ENCODE measurements at places on chromosomes 12 and 14.

GRCh38 chr14:40417777-40418401 is 985.7 kb upstream of the FBXO33 start:
- no peak for DNase-seq

DNA sequence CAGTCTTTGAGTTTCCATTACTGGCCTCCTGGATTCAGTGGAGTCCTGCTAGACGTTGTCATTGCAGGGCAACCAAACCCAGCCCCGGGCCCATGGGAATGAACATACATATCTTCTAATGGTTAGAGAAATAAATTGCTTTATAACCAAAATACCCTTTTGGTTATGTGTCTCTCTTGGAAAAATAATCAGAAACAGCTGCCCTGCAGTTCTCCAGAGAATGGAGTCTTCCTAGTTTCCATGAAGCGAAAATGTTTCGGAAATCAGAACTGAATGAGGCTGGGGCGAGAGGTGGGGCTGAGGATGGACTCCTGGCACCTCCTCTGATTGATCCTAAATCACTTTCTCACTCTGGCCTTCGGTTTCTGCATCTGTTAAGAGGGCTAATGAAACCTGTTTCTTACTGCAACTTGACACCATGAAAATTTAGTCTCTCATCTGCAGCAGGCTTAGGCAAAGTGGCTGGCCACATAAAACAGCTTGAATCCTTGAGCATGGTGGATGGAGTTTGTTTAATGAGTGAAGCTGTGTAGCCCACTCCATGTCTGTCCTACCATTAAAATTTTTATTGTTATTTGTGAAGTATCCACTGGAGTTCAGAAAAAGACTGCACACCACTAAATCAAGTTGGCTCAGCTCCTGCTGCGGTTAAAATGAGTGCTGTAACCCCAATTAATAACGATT is 198.9 kb downstream of the CACNA1C start:
- no peak for DNase-seq

- DNase-seq = no peak
Observed at GRCh38 chr14:104800015-104800770, 708 bp upstream of the ZBTB42 start.

DNA sequence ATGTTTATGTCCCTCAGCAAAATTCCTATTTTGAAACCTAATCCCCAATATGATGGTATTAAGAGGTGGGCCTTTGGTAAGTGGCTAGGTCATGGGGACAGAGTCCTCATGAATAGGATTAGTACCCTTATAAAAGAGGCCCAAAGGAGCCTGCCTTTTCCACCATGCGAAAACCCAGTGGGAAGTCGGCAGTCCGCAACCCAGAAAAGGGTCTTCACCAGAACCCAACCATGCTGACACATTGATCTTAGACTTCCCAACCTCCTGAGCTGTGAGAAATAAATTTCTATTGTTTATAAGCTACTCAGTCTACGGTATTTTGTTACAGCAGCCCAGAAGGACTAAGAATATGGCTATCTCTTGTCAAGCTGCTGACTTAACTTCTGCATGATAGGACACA is 66.5 kb downstream of the COCH start:
- DNase-seq = no peak

- no peak for DNase-seq
Observed at GRCh38 chr14:53035336-53036210, 84.7 kb upstream of the FERMT2 start.

DNA sequence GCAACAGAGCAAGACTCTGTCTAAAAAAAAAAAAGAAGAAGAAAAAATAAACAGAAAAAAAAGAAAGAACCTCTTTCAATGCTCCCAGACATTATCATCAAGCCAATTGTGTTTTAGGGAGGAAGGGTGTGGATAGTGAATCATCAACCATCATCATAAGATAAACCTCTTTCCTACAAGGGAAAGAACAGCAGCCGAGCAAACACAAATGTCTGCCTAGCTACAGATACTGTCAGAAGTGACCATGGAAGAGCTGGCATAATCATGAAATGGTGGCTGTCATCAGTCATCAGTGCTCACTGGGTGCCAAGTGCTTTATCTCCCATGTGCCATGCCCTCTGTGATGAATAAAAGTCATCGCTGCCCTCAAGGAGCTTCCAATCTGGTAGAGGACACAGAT is 46.6 kb downstream of the SLC17A8 start:
- no peak for DNase-seq

GRCh38 chr12:57377103-57377840 is 53.6 kb downstream of the R3HDM2 start:
- no peak for DNase-seq

DNA sequence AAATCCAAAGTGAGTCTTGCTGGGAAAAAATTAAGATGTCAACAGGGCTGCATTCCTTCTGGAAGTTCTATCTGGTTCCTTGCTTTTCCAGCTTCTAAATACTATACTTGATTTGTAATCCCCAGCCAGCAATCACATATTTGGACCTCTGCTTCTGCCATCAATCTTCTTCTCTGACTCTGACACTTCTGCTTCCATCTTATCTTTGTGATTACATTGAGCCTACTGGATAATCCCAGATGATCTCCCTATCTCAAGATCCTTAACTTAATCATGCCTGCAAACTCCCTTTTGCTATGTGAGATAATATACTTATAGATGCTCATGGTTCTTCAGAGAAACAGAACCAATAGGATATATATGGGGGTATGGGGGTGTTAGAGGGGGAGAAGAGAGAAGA is 49.9 kb upstream of the ZDHHC17 start:
- DNase-seq = no peak

DNA sequence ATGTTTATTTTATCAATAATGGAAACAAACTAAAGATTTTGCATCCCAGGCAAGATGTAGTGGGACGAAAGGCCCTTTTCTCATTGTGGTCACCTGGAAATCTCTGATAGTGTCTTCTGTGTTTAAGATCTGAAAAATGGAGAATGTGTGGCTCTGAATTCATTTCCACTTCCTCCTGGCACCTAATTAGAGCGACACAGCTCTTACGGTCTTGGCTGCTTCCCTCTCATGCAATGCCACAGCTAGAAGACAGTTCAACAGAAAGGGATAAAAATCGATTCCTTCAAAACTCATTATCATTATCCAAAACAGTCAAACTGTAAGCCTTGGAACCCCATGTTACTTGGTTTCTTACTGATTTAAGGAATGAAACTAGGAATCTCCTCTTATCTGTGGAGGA is 9.3 kb downstream of the ST8SIA1 start:
- no peak for DNase-seq
